ENCODE measurements at places on chromosomes 12 and 14.

DNA sequence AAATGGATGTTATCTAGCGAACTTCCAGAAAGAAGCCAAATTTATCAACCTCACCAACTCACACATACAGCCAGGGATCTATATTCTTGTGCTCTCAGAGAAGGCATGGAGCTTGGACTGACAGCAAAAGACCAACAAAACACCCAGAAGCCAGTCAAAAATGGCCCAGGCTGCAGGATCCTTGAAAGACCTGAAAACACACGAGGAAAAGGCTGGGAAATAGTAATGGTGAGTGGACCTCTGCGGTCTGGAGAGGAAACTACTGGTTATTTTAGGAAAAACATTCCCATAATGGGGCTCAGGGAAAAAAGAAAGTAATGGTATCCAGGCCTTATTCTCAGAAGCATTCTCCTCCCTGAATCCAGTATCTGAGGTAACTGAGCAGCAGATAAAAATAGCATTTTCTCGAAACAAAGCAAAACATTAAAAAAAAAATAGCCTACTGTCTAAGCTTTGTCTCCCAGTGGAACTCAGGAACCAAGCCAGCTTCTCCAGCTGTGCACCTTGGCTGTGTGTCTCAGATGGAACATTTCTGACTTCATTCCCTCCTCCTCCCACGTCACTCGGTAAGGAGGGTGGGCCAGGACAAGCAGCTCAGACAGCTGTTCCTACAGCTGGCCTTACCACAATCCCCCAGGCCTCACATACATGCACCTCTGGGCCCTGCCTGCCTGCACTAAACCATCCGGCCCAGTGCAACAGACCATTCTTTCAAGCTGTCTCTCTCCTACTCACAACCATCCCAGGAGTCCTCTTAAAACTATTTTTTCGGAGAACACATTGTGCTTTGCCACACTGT is 249.9 kb downstream of the DAD1 start:
- no peak for DNase-seq

- DNase-seq, result no peak
Observed at GRCh38 chr14:65791191-65791981, 378.9 kb downstream of the FUT8 start.

- no peak for DNase-seq
Observed at GRCh38 chr12:101743724-101744472, 4.6 kb upstream of the SYCP3 start.

GRCh38 chr12:113641426-113642030 is 169.9 kb upstream of the LHX5 start:
- DNase-seq, result no peak

GRCh38 chr14:88272390-88273269 is 50.4 kb downstream of the KCNK10 start:
- DNase-seq, result no peak

GRCh38 chr14:58238252-58239243 is 6.1 kb upstream of the PSMA3 start:
- DNase-seq, result no peak

DNA sequence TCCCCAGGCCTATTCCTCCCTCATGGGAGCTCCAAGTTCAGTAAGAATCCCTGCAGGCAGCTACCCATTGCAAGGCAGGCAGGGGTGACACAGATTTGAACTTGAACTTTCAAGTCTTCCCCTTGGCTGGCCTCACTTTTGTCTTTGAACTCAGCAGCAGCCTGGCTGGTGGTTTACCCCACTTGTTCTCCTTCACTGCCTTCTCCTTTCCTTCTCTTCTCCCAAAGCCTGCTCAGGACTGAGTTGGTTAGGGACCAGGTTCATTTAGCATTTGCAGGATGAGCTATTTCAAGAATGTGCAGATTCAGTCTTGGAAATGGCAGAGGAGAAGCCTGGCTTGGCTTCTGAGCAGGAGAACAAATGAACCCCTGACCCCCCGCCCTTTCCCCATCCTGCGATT is 67.7 kb upstream of the TBX3 start:
- DNase-seq, result no peak

GRCh38 chr14:60164712-60165546 is at the start of gene DHRS7:
DHRS7 (minus strand) TSS chr14:60165398; CDS start chr14:60165309, 89 bp downstream.
- peak; percentile 26 for DNase-seq

GRCh38 chr14:42057111-42057510 is 450.4 kb downstream of the LRFN5 start:
- DNase-seq, result no peak

GRCh38 chr14:71752111-71752738 is 180.0 kb upstream of the RGS6 start:
- no peak for DNase-seq

DNA sequence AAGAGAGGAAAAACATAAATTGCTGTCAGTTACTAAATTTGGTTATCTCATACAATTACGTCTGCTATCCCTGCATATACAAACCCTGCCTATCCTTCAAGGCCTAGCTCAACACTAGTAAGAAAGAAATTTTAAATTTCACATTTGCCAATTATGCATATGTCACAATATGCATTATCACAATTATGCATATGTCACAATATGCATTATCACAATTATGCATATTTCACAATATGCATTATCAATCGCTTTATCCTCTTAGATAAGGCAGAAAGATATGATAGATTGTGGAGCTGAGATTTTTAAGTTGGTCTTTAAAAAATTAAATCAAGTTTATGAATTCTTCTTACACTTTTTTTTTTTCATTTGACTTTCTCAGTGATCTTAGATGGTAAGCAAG is 195.0 kb upstream of the ABCD2 start:
- DNase-seq, result no peak

GRCh38 chr14:99515301-99516155 is 34.3 kb downstream of the CCNK start:
- DNase-seq, result no peak

DNA sequence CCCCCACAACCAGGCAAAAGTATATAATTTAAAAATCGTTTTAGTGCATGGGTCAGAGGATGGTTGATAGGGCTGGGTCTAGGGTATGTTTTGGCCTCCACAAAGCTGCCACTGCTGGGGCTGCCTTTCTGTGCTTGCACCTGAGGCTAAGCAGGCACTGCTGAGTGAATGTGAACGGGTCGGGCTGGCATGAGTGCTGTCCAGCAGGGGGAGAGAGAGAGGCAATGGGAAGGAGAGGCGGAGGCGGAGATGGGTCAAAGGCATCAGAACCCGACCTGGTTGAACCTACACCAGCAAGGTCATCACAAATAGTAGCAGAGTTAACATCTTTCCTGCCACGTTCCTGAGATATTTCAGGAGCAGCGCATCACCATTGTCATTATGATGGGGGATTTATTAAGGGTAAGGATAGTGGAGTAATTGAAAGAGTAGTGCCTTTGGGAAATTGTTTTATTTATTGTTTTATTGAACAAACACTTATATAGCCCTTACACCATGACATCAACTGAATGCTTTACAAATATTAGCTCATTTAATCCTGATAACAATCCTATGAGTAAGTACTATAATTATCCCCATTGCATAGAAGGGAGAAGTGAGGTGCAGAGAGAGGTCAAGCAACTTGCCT is 5.8 kb upstream of the NRXN3 start:
- no peak for DNase-seq

- DNase-seq, result no peak
Observed at GRCh38 chr12:107309020-107309419, 215.7 kb upstream of the CRY1 start.

DNA sequence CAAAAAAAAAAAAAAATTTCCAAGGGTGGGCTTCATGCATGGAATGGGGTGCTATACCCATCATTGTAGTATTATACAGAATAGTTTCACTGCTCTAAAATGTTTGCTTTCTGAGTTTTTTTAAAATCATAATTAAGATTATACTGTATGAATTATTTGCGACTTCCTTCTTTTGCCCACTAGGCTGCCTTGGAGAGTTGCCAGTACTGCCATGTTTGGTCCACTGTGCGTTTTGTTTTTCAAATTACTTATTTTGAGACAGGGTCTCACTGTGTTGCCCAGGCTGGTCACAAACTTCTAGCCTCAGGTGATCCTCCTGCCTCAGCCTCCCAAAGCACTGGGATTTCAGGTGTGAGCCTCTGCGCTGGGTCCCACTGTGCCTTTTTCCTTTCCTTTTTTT is 19.9 kb downstream of the PLBD2 start:
- no peak for DNase-seq

GRCh38 chr14:60647081-60647836 is 2.0 kb downstream of the SIX1 start:
- no peak for DNase-seq

GRCh38 chr14:99809360-99809759 is 16.1 kb downstream of the EML1 start:
- no peak for DNase-seq

- DNase-seq, result peak; percentile 58
Observed at GRCh38 chr12:7092229-7092985, at the start of gene C1R. C1R (minus strand) TSS chr12:7092445; CDS start chr12:7092388, 57 bp downstream.

DNA sequence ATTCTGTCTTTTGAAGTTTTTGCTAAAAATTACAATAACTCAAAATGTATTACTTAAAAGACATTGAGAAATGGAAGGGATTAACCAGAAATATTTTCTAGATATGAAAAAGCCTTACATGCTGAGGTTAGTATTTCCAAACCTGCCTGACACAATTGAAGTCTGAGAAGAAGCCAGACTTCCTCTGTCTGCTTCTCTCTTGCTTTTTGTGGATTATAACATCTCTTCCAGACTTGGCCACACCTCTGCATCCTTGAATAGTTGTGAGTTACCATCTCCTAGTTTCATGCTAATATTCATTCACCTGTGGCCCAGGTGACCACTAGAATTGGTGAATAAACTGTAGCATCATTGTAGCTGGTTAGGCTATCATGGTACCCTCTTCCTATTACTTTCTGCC is 497.6 kb downstream of the SLC16A7 start:
- DNase-seq, result no peak

DNA sequence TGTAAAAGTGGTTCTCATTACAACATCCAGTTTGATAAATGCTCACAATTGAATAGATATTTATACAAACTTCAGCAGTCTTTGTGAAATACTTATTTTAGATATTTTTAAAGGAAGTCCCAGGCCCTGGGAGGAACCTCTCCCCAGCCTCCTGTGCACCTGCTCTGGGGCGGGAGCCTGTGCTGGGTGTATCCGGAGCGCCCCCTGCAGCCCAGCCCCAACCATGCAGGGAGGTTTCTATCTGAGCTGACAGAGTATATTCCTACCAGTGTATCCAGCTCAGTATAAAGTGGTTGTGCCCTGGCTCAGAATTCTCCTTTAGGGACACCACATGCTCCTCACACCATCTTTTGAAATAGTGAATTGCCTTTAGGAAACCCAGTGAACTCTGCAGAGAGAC is 851.8 kb downstream of the TMEM121 start:
- DNase-seq, result peak; percentile 15

DNA sequence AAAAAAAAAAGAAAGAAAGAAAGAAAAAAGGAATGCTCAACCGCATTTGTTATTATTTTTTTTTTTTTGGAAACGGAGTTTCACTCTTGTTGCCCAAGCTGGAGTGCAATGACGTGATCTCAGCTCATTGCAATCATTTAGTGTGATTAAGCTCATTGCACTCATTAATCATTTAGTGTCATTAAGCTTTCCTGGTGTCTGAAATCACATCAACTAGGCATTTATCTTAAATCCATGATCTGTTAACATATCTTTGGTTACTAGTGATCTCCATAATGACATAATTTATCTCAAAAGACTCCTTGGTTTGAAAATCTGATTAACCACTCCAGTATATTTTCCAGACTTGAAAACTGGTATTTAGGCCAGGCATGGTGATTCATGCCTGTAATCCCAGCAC is 26.3 kb downstream of the ETFBKMT start:
- DNase-seq, result no peak

DNA sequence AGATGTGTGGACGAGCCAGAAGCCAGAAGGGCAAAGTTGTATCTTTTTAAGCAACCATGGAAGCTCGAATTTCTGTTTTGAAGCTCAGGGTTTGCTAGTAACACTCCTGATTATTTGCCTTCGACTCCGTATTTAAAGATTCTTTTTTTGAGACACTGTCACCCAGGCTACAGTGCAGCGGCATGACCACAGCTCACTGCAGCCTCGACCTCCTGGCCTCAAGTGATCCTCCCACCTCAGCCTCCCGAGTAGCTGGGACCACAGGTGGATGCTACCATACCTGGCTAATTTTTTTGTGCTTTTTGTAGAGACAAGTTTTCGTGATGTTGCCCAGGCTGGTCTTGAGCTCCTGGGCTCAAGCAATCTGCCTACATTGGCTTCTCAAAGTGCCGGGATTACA is 18.7 kb upstream of the OASL start:
- DNase-seq, result no peak

GRCh38 chr12:3461391-3461790 is 29.6 kb upstream of the PRMT8 start:
- no peak for DNase-seq

- DNase-seq, result no peak
Observed at GRCh38 chr14:24240110-24240918, 2.1 kb downstream of the TINF2 start.

- DNase-seq, result no peak
Observed at GRCh38 chr12:50055831-50056638, 1.4 kb upstream of the ASIC1 start.

DNA sequence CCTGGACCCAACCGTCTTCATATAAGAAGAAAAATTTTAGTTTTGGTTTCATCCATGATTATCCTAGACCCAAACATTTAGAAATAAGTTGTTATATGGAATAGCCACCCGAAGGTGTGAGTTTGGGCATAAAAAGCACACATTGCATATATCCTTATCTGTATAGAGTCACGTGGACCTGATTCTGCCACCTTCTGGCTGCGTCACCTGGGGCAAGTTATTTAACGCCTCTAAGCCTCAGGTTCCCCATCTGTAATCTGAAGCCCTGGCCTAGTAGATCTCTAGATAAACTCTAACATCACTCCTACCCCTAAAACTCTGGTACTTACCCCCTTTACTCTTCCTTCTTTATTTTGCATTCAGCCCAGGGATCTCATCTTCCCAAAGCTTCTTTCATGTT is 14.3 kb upstream of the KRT5 start:
- DNase-seq, result no peak

DNA sequence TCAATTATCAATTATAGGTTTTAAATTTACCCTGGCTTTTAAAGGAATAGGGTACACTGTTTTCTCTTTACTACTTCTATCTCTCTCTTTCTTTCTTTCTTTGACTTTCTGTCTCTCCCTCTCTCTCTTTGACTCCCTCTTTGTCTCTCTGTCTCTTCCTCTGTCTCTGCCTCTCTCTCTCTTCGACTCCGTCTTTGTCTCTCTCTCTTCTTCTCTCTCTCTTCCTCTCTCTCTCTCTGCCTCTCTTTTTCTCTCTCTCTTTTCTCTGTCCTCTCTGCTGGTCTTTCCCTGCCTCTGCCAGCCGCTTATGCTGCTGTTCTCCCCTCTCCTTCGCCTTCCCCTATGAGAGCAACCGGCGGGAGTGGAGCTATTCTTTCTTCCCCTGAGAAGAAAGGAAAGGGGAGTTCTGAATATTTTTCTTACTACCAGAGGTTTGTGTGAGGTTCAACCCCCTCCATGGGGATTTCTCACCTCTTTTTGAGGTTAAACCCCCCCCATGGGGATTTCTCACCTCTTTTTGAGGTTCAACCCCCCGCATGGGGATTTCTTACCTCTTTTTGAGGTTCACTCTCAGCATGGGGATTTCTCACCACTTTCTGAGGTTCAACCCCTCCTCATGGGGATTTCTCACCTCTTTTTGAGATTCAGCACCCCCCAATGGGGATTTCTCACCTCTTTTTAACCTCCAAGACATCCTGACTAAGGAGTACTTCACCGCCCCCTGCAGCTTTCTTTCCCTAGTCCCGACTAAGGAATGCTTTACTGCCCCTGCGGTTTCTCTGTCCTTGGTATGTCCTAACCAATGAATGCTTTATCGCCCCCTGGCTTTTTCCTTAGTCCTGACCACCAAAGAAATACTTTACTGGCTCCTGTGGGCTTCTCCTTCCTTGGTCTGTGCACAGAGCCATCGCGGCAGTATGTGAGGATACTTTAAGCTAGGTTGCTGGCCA is 27.4 kb upstream of the DDHD1 start:
- peak; percentile 3 for DNase-seq

All from stimulated activated CD4-positive, alpha-beta T cell treated with anti-CD3 and anti-CD28 coated beads, TNF-alpha, amount 100 ng/mL, for 1 hour (primary cell).